ENCODE measurements at places on chromosomes 7 and 10. TPM values are rescaled to one million over a fixed set of nuclear protein-coding genes. Genes with fewer than 3 reads are reported as not detected.

Gene FAM221A
- total RNA-seq = 18.5 TPM

Gene PPP1R3A
- total RNA-seq = not detected

Gene MAGI2
- total RNA-seq = 230 TPM

Gene OPTN
- 112 TPM for total RNA-seq

Gene RAB19
- not detected for total RNA-seq

Gene ECHS1
- 88.6 TPM for total RNA-seq

Gene DDC
- total RNA-seq = not detected

GRCh38 chr7:98137134-98137825 is 30.6 kb downstream of the LMTK2 start:
- no peak for DNase-seq

- DNase-seq = no peak
Measured at GRCh38 chr10:54745436-54745835, 55.6 kb downstream of the PCDH15 start.

DNA sequence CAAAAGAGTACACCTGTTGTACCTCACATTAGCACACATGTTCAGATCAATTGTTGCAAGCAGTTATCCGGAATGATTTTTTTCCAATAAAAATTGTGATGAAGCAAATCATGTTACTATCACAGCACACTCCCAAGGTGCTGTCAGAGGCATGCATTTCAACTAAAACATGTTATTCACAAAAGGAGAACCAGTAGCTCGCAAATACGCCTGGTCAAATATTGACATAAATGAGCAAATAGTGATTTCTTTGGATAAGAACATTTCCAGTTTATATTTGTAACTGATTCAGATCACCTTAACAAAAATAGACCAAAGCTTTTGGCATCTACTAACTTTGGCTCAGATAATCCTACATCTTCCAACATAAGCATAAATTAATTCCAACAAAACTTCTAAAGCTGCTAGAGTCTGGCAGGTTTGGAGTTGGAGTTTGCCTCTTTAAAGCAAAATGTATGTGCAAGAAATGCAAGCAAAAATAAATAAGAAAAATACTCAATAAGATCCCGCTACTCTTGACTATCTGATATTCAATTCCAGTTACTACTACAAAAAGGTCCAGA is 208.0 kb downstream of the SFMBT2 start:
- DNase-seq = no peak

- no peak for DNase-seq
Measured at GRCh38 chr7:120949998-120950538, 509 bp upstream of the ING3 start.

DNA sequence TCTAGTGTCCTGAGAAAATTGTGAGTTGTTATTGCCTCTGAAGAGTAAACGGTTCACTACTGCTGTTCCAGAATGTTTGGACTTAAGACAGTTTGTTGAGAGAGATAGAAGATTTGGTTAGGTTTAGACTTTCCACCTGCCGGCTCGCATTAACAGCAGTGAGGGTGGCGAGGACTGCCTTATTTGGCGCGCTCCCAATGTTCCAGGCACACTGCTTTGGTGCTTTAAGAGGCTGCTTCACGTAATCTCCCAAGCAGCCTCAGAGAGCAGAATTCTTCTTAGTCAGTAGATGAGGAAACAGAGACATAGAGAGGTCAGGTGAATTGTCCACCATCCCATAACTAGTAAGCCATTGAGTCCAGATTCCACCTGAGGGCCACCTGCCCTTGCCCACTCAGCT is 41.1 kb downstream of the GLRX3 start:
- no peak for DNase-seq

All from dorsolateral prefrontal cortex (tissue), 122 donors.